NCI-H1436 treated with DMSO at 0.1 percent for 48 hours (cell line): ENCODE measurements at places on chromosomes 12 and 14.

DNA sequence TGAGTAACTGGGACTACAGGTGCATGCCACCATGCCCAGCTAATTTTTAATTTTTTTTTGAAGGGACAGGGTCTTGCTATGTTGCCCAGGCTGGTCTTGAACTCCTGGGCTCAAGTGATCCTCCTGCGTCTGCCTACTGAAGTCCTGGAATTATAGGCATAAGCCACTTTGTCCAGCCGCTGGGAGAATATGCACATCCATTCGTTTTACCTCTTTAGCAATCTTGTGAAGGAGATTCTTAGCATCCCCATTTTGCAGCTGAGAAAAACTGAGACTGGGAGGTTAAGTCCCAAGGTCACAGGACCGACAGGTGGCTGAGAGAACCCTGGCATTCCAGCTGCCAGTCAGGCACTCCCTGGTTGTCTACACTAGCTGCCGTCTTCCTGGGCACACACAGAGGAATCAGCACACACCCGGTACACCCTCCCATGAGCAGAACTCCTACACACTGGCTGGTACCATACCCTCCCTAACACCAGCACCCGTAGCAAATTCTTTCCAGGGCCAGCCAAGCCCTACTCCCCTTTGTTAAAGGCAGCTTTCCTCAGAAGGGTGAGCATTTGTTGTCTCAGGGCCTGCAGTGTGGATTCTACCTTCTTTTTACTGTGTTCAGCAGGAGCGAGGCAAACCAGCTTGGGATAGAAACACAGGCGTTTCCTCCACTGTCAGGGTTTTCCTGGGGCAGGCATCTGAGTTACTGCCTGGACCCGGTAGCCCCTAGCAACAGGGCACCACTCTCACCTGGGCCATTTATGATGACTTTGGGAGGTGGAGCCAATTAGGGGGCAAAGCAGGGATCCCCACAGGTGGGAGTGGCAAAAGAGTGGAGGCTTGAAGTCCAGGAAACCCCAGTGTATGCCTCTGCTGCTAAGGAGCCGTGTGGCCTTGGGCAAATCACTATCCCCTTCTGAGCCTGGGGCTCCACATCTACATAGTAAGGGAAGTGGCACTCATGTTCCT is 70.2 kb downstream of the IRF2BPL start:
- DNase-seq, result no peak

- no peak for DNase-seq
These were observed 352.1 kb downstream of the ATP23 start for GRCh38 chr12:58293308-58293982.

DNA sequence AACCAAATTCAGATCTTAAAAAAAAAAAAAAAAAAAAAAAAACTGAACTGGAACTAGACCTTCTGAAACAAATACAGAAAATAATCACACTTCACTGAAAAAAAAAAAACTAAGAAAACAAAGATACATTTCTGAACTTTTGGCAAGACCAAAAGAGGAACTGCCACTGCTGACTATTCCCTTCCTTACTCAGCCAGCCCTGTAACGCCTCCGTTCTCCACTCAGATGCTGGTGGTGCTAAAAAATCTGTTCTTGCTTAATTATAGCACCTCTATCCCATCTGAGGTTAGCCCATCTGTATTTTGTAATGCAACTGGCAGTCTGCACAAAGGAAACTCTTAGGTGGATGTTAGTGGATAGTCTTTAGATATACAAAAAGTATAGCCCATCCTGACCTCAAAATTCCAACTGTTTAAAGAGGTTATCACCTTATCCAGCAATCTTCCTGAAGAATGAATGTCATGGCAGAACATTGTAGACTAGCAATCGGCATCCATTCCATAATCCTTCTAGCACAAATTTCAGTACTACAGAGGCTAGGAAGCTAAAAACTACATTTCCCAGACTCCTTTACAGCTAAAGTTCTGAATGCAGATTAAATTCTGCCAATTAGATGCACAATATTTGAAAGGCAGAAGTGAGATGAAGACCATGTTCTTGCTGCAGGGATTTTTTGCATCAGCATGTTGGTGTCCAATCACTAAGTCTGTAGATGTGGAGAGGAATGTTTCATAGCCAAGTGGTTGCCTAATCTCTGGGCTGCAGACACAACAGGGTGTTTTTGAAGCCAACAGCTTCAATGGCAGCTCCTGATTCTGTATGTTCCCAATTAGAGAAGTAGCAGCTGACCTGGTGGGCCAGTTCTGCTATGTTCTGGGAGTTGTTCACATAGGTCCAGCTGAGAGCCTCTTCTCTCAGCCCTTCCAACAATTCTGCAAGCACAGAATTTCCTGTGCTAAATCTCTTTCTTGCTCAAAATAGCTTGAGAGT is 5.7 kb downstream of the MAP3K9 start:
- DNase-seq, result no peak

DNA sequence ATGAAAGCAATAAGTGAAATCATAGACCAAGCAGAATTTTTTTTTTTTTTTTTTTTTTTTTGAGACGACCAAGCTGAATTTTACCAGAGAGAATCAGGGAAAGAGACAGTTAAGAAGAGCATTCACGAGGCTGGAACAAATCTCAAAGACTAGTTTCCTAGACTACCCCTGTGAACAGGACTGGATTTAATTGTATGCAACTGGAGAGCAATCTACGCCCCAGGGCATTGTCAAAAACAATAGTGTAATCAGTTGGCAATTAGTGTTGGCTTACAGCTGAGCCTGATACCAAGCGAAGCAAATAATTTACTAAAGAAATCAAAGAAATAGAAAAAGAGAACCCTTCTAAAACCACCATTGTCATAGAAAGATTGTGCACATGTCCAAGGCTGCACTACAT is 232.9 kb upstream of the CPNE8 start:
- no peak for DNase-seq
